ENCODE measurements at places on chromosomes 2 and 18.

GRCh38 chr18:2635586-2635985 is 19.9 kb upstream of the SMCHD1 start:
- DNase-seq = no peak

DNA sequence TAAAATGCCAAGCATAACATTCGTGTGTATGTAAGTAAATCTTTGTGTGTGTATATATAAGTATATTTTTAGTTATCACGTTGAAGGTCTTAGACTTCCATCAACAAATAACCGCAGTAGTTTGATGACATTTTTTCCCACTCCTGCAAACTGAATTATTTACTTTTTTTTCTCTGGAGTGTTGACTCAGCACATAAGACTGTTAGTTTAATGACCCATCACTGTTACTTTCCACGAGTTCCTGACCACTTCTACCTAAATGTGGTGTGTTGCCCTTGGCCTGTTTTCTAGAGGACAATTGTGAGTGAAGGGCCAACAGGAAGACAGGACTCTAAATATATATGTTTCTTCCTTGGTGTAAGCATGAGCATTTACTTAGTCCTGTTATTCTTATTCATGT is 71.3 kb upstream of the TXNDC2 start:
- no peak for DNase-seq

DNA sequence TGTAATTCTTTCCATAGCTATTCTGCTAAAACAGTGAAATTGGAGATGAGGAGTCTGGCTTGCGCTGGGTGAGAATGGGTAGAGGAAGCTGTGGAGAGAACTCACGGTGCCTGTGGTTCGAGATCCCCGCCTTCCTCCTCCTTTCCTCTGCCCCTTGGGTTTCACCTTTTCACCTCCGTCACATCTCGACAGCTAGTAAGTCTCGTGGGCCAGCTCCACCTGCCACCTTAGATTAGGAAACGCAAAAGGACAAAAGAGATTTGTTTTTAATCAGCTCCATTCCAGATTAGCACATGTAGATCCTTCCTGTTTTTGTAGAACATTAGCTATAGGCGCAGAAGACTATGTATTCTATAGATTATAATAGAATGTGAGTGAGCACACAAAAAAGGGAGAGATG is 20.6 kb downstream of the TRIB2 start:
- no peak for DNase-seq

DNA sequence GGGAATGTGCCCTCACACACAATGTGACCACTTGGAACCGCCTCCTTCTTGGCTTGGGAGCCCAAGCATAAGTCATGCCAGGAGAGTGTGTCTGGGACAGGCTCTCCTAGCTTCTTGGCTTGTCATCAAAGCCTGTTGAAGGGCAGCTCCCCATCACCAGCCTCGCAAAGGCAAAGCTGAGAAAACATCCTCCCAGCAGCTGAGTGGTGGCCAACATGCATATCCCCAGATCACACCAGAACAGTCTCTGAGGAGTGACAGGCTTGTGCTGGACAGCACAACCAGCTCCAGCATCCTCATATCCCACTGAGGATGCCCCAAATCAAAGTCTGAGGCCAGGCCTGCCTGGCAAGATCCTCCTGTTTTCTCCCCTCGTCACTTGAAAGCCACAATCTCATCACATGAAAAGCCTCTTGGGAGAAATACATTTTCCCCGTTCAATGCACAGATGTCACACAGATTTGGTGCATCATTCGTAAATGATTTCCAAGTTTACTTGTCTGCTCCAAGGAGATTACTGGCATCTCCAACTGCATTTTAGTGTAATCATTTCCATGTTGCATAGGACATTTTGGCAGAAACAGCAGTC is 269.3 kb downstream of the TTC32 start:
- DNase-seq = no peak

DNA sequence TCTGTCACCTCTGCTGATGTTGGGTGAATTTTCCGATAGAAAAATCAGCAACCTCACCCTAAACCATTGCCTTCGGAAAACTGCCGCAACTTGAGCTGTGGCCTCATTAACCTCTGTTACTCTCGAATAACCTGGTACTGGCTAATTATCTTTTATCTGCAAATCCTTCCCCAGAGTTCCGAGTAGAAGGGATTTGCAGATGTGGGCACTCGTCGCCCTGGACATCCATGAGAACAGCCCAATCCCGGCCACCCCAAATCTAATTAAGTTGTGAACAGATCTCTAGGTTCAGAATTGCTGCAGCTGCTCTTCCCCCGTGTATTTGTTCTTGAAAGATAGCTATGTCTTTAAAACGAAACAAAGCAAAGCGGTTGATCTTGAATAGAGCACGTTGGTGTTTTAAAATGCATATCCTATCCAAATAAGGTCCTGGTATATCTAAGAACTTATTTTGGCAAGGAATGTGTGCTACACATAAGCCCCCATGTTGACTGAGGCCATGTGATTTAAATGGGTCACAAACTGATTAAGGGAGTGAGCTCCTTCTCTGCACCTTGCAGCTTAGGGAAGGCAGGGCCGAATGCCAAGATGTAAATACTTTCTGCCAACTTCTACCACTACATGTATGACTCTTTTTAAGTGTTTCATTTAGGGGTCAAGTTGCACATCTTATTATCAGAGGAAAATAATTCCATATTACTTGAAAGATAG is 88.2 kb downstream of the MTCL1 start:
- no peak for DNase-seq

- DNase-seq = no peak
Measured at GRCh38 chr2:25824718-25825117, 53.6 kb downstream of the ASXL2 start.

DNA sequence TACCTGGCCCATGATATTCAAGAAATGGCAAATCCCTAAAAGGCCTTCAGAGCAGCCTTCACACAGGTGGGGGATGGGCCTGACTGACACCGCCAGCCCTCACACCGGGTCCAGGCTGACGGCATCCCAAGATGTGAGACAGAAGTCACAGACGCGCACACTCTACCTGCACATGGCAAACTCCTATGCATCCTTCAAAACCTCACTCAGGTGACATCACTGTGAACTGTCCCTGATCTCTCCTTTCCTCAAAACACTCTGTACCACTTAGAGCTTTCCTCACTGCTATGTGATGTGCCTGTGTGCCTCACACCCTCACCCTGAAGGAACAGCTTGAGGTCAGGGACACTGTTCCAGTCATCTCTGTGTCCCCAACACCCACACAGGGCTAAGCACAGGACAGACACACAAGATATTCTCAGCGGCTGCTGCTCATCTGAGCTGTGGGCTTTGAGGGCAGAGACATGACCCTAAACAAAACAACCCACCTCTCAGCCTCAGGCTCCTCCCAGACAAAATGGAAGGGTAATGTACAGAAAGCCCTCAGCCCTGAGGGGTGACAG is 27.5 kb downstream of the BIN1 start:
- no peak for DNase-seq

GRCh38 chr2:145194673-145195072 is 674.8 kb upstream of the ZEB2 start:
- no peak for DNase-seq

GRCh38 chr18:5285326-5285725 is 10.2 kb downstream of the ZBTB14 start:
- no peak for DNase-seq

DNA sequence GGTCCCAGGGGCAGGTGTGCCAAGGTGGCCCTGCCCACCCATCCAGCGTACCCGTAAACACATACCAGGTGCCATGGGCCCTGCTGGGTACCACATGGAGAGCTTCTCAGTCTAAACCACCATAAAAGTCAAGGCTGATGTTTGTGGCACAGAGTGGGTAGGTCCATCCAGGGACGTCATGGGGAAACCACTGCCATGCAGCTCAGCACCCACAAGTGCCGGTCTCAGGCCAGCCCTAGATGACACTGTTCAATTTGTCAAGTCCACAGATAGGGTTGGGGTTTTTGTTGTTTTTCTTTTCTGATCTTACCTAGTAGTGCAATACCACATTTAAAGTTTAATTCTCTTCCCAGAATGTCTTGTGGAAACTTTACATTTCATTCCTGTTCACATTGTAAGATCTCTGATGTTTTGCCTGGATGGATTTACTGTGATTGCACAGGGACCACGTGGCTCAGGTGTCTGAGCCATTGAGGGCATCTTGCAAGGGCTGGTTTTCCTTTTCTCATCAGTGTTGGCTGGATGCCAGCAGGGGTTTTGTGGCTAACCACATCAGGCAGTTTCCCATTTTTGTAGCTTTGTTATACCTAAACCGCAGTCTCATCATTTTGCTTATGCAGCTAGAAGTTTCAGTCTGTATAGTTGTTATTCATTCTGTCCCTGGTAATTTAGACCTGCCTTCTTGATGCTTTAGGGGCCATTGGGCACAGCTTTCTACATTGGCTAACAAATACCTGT is 64.7 kb downstream of the STK25 start:
- DNase-seq = no peak

GRCh38 chr18:44974174-44974573 is 293.5 kb downstream of the SETBP1 start:
- DNase-seq = no peak

- DNase-seq = no peak
Measured at GRCh38 chr2:241340631-241341163, 15.4 kb upstream of the FARP2 start.
